ENCODE measurements at places on chromosomes 2 and 18.

DNA sequence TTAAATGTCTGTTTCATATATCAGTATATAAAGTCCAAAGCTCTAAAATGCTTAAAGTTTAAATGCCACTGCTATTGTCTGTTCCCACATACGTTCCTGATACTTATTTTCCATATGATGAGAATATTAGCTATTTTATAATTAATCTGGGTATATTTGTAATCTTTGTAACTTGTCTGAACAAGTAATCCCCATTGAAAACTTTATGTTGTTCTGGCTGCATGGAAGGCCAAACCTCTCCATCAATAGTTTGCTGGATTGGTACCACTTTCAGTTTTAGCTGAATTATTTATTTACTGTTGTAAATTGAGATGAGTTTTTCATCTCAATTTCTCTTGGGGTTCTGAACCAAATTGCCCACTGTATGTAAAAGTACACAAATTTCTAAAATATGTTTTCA, 1.5 kb downstream of the MBD5 start:
- DNase-seq, result no peak

DNA sequence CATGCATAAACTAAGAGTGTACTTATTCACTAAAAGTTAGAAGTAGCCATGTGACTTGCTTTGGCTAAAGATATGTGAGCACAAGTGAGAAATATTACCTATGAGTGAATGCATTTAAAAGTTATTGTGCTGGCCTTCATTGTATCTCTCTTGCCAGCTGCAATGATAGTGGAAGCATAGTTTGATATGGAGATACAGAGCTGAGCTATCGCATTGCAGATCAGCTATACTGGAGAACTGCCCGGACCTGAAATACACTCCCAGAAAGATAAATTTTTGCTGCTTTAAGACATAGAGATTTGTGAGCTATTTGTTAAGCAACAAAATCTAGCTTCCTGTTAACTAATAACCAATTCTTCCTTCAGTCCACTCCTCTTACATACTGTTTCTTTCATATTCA, 571.1 kb downstream of the CPS1 start:
- DNase-seq, result no peak

DNA sequence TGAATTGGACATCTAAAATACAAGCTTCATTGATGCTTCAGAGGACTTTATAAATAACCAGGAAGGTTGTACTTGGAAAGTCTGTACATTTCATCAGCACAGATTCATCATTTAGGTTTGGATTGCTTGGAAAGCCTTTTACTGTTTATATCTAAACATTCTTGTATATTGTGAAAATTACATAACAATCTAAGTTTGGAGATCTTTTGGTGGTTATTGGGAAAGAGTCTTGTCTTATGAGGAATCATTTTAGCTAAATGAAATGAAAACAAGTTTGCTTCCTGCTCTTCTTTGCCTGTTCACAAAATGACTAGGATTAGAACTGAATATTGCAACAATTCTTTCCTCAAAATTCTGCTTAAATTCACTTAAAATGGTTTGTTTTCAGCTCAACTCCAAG, 79.3 kb downstream of the ABI2 start:
- no peak for DNase-seq

DNA sequence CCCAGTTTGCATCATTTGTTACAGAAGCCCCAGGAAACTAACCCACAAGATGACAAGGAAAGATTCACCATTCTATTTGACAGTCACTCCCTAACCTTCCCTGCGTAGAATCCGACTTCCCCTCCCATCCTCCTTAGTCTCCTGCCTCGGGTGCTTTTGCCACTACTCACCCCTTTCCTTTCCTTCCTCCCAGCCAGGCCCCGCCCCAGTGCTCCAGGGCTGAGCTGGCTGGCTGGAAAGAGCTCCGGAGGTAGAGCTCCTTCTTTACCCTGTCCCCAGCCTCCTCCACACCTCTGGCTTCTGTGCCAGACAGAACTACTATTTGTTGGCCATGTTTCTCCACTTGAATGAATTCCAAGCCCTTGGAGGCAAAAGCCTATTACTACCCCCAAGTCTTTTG, 317.6 kb upstream of the NCKAP5 start:
- no peak for DNase-seq

All from SHP77 (cell line).